CD4-positive, alpha-beta T cell treated with Interleukin-15 for 4 hours (primary cell): ENCODE measurements at places on chromosomes 6 and 20.

- DNase-seq = no peak
Measured at GRCh38 chr20:63556873-63557478, 3.0 kb downstream of the FNDC11 start.

- peak; percentile 24 for DNase-seq
Measured at GRCh38 chr20:32333181-32333987, 24.7 kb upstream of the ASXL1 start.

GRCh38 chr20:53960579-53961272 lies 109.7 kb downstream of the BCAS1 start:
- DNase-seq = no peak

DNA sequence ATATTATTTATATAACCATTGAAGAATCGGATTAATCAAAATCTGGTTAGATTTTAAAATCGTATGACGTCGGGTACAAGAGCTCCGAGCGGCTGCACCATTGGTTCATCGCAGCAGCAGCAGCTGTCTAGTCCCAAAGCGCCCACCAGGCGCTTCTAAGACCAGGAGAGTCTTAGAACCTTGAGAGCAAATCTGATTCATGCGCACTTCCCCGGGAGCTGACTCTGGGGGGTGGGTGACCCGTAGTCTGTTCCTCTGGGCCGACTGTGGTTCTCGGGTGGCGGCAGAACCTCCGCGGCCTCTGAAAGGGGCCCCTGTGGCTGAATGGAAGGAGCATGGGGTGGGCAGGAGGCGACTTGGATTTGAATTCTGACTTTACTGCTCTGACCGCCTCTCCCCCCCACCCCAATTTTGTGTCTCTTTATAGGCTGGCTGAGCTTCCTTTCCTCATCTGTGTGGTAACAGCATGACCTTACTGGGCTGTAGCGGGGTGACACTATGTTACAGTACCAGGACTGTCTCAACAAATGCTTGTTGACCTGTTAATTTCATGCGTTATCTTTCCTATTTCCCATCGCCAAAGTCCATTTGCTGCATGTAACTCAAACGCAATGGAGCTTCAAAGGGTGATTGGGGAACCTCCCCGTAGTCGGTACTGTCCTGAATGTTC lies 119.7 kb downstream of the RTN4IP1 start:
- no peak for DNase-seq

DNA sequence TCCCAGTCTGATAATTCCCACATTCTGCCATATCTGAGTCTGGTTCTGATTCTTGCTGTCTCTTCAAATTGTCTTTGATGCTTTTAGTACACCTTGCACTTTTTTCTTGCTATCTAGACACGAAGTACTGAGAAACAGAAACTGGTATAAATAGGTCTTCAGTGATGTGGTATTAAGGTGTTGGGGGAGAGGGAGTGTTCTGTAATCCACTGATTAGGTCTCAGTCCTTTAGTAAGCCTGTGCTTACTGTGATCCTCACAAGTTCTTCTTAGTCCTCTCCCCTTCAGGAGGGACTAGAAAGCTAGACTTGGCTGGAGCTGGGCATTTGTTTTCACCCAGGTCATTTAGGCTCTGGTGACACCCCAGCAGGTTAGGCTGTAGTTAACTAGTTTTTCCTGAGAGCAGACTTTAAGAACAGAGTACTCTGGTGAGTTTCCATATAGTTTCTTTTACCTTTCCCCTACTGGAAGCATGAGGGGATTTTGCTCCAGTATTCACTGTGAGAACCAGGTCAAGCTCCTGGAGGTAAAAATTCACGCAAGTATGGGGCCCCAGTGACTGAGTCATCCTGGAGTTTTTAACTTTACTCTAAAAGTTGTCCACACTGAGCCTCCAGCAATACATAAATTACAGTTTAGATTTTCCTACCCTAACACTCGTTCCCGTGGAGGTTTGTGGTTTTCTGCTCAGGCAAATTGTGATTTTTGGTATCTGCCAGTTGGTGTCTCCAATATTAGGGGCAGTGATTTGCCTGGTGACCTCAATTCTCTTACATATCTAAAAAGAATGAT lies 154.6 kb downstream of the CDKAL1 start:
- no peak for DNase-seq

GRCh38 chr20:57179265-57179664 lies 87.2 kb downstream of the BMP7 start:
- DNase-seq = no peak

DNA sequence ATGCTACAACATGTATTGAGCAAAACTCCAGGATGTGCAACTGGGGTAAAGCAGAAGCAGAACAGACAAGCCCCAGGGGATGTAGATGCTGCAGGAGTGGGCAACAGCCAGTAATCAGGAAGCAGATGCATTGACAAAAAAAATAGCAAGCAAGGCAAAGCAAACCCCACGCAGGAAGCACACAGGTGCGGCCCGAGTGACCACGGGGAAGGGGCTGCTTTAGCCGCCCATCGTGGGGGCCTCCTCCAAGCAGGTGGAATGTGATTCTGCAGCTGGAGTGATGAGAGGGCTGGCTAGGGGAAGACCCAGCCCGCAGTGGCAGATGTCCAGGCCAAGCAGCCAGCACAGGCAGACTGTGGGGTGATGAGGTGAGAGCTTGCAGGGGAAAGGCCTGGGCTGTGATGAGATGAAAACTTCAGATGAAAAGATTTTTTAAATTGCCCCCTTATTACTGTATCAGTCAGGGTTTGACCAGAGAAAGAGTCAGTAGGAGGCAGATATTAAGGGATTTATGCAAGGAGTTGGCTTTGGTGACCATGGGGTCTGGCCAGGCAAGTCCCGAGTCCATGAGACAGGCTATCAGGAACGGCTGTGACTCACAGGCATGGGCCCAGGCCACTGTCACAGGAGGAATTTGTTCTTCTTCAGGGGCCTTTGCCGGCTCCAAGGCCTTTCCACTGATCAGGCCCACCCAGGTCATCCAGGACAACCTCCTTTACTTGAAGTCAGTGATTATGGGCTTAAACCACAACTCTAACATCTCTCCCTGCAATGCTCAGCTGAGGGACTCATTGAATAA lies 207.6 kb downstream of the ANKRD60 start:
- no peak for DNase-seq

DNA sequence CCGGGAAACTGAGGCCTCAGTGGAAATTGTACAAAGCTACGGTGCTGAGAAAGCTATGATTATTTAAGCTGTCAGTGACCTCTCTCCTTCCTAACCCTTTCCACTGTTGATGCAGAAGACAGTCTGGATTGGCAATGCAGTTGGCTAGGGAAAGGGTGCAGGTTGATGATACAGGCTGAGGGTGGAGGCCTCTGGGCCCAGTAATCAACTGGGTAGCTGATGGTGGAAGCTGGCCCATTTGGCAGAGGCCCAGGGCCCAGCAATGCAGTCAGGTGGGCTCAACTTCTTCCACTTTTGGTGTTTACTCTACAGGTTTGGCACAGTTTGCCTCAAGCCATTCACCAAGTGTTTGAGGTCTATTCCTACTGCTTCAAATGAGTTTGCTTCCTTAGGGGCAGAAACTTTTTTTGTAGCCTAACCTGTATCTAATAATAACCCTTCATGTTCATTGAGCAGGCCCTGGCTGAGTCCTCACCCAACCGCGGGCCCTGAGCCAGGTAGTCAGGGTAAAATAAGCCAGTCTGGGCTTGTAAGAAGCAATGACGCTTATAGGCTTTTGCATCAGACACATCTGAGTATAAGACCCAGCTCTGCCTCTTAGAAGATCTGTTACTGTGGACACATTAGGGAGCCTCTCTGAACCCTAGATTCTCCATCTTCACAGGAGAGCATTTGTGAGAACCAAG lies 12.1 kb downstream of the BCL2L1 start:
- DNase-seq = no peak

DNA sequence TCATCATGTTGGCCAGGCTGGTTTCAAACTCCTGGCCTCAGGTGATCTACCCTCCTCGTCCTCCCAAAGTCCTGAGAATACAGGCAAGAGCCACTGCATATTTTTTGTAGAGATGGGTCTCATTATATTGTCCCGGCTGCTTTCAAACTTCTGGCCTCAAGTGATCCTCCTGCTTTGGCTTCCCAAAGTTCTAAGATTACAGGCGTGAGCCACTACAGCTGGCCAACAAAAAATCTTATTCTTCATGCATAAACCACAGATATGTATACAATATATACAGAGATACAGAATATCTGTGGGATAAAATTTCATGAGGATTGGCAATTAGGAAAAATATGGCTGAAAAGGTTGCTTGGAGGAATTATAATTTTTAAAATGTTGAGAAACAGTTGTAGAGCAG lies 49.9 kb downstream of the SLC35A1 start:
- DNase-seq = no peak

DNA sequence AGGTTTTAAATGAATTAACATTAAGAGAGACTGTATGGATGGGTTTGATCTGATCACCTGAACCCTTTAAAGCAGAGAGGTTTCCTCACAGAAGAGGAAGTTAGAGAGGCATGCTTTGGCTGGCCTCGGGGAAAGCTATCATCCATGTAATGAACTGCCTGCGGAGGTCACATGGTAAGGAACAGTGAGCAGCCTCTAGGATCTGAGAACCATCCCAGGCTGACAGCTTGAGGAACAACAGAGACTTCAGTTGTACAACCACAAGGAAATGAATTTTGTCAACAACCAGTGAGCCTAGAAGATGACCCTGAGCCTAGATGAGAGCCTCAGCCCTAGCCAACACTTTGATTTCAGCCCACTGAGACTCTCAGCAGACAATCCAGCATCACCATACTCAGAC lies 2.9 kb upstream of the COL21A1 start:
- no peak for DNase-seq

GRCh38 chr6:89098461-89098860 lies 17.9 kb downstream of the PNRC1 start:
- no peak for DNase-seq

- peak; percentile 46 for DNase-seq
Measured at GRCh38 chr6:1552296-1552761, 57.4 kb upstream of the FOXC1 start.

- no peak for DNase-seq
Measured at GRCh38 chr6:14337152-14337551, 219.6 kb downstream of the CD83 start.

- no peak for DNase-seq
Measured at GRCh38 chr6:137711972-137712371, 155.1 kb upstream of the TNFAIP3 start.

- no peak for DNase-seq
Measured at GRCh38 chr6:44272999-44273566, 2.8 kb downstream of the TMEM151B start.

- no peak for DNase-seq
Measured at GRCh38 chr6:160421854-160422253, 73.7 kb downstream of the SLC22A3 start.

DNA sequence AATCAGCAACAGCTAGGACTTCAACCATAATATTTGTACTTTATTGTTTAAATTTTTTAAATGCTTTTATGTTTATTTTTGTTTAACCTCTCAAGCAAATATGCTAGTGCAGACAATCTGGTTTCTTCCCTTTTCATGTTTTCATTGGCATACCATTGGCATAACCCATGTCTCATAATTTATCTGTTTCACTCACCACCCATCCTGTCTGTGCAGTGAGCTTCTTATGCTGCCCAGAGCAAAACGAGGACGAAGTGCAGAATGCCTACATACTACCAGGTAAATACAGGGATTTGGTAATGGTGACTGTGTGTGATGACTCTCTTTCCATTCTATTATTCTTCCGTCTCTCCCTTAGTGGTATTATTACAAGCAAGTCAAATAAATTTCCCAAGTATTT lies 361.4 kb upstream of the KCNQ5 start:
- no peak for DNase-seq

GRCh38 chr6:17225767-17226630 lies 55.2 kb upstream of the RBM24 start:
- DNase-seq = no peak

DNA sequence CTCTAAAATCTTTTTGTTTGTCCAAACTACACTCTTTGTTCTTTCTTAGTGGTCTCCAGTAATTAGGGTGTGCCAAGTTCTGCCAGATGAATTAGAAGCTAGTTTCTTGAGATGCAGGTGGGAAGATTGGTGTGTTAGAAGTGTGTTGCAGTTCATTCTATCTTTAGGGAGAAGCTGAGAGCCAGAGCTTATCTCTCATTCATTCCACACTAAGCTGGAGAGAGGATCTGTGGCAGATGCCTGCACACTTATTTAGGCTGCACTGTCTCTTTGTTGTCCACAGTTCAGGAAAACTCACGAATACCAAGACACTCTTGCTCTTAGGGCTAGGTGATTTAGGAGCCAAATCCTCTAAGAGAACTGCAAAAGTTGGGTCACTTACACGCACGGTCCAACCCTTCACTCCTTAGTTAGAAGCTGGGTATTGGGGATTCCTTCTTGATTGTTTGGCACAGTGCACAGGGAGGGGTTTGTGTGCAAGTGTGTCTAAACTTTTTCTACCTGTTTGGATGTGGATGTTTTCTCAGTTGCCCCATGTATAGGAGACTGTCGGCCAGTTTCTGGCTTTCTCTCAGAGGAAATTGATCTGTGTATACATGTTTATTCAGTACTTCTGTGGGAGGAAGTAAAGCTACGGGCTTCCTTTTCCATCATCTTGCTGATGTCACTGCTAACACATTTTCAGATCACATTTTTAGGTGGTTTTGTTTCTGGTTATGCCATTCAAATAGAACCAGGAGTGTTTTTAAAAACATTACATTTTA lies 49.5 kb downstream of the SMAP1 start:
- DNase-seq = no peak

- DNase-seq = no peak
Measured at GRCh38 chr20:25085756-25086495, 4.0 kb upstream of the VSX1 start.

GRCh38 chr6:19395316-19395715 lies 441.9 kb upstream of the ID4 start:
- DNase-seq = no peak

DNA sequence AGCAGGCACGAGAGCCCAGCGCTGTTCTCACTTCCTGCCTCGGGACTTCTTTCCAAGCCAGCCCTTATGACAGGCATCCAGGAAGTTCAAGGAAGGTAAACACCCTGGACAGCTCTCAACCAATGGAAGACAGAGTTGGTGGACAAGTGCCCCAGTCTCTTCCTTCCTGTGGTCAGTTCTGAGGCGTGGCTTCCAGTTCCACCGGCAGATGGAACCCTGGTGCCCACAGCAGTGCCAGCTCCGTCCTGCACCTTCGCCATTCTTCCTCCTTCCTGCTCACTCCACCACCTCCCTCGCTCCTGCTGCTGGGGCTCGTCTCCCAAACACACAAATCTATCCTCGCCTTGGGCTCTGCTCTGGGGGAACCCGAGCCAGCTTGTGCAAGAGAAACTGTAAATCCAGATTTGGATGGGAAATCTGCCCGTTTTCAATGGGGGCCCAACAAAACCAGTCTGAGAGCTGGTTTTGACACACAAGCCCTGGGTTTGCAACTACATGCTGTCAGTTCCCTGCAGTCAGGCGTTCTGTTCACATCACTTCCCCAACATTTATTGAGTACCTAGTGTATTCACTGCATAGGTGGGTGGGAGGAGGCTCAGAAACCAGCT lies 162.7 kb downstream of the GRM4 start:
- DNase-seq = no peak

DNA sequence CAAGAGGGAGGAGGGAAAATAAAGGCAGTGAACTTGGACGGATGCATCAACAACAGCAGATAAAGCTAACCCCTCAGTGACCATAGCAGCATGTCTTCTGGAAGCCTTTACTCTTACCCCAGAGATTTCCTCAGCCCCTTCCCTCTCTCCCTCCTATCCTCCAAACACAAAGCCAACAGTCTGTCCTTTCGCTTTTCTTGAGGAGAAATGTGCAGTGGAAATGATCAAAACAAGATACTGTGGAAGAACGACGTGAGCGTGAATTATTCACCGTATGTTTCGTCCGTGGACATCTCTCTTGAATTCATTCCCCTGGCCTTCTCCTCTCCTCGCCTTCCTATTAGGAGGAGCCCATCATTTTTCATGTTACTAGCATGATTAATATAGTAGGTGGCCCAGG lies 8.5 kb downstream of the NRN1 start:
- DNase-seq = no peak
